ENCODE measurements at places on chromosomes 2 and 18.

GRCh38 chr2:127993659-127994058 lies 34.2 kb downstream of the SAP130 start:
- DNase-seq, result no peak

- DNase-seq, result no peak
These were observed 114.9 kb upstream of the XIRP2 start for GRCh38 chr2:166773308-166773949.

DNA sequence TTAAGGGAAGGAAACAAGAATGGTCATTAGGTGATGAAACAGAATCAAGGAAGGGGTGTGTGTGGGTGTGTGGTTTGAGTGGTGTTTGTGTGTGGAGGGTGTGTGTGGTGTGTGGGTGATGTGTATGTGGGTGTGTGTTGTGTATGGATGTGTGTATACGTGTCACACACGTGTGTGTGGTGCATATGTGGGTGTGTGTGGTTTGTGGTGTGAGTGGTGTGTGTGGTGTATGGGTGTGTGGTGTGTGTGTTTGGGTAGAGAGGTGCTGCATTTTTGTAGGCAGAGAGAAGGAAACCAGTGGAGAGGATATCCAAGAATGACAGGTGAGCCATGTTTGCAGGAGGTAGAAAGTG lies 1.1 kb upstream of the CEP192 start:
- no peak for DNase-seq

DNA sequence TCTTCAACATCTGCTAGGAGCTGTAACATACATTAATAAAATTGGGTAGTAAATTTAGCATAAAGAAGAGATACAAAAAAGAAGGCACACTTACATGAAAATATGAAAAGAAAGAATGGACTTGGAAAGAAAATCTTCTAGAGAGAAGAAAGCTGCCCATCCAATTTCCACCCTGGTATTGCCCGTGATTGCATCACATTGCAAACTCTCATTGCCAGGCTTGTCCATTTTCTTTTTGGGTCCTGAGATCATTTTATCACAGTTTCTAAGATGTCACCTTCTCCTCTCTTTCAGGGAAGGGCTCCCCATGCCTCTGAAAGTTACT lies 321.5 kb downstream of the RND3 start:
- no peak for DNase-seq

All from HTR-8/SVneo (cell line).